ENCODE measurements at places on chromosomes 12 and 14.

- peak; percentile 2 for DNase-seq
Measured at GRCh38 chr12:81992461-81992860, 233.3 kb upstream of the PPFIA2 start.

- peak; percentile 30 for DNase-seq
Measured at GRCh38 chr12:7142056-7142644, 12.0 kb downstream of the CLSTN3 start.

- no peak for DNase-seq
Measured at GRCh38 chr12:70883855-70884254, 36.7 kb downstream of the PTPRR start.

DNA sequence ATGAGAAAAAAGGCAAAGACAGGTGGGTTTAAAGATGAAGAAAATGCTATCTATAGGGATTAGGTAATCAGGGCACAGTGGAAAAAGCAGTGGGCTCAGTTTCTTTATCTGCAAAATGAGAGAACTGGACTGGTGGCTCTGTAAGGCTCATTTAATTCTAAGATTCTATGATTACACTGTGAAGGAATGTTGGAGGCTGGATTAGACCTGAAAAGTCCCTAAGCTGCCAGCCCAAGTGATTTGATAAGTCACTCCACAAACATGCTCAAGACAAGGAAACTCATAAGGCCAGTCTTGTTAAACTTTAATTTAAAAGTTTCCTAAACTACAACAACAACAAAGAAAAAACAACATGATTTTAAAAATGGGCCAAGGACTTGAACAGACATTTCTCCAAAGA lies 75.1 kb downstream of the DCAF5 start:
- no peak for DNase-seq

DNA sequence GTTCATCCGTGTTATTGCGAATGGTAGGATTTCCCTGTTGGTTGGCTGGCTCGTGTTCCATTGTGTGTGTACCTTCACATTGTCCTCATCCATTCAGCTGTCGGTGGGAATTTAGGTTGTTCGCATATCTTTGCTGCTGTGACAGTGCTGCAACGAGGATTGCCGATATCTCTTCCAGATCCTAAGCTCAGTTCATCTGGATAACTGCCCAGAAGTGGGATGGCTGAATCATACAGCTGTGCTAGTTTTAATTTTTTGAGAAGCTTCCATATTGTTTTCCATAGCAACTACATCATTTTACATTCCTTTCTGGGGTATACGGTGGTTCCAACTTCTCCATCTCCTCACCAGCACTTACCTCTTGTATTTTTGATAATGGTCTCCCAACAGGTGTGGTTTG lies 292.8 kb upstream of the SFSWAP start:
- DNase-seq, result no peak

- DNase-seq, result no peak
Measured at GRCh38 chr14:44279357-44279756, 227.7 kb downstream of the FSCB start.

DNA sequence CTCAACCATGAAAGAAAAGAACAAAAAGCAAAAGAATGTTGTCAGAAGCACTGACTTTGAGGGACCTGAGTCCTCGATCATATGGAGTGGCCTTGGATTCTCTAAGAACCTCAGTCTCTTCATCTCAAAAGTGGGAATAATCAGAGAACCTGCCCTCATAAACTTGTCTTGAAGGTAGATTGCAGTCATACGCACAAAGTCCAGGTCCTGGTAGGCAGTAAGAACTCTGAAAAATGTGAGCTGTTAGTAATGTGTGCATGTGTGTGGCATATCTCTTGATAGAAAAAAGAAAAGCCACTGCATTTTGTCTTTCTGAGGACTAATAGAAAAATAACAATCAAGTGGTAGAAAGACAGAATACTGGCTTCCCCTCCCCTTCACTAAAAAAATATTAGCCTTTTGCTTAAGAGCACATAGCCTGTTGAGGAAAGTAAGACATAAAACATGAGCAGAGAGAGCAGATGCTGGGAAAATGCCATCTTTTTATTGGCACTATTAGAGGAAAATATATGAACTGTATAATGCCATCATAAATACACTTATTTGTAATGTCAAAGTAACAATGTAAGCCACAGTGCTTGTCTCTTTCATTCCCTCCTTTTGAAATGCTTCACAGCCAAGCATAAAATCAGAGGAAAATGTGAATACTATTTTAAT lies 205.1 kb upstream of the TBX3 start:
- no peak for DNase-seq

GRCh38 chr14:80215081-80215480 lies 3.8 kb upstream of the DIO2 start:
- no peak for DNase-seq

DNA sequence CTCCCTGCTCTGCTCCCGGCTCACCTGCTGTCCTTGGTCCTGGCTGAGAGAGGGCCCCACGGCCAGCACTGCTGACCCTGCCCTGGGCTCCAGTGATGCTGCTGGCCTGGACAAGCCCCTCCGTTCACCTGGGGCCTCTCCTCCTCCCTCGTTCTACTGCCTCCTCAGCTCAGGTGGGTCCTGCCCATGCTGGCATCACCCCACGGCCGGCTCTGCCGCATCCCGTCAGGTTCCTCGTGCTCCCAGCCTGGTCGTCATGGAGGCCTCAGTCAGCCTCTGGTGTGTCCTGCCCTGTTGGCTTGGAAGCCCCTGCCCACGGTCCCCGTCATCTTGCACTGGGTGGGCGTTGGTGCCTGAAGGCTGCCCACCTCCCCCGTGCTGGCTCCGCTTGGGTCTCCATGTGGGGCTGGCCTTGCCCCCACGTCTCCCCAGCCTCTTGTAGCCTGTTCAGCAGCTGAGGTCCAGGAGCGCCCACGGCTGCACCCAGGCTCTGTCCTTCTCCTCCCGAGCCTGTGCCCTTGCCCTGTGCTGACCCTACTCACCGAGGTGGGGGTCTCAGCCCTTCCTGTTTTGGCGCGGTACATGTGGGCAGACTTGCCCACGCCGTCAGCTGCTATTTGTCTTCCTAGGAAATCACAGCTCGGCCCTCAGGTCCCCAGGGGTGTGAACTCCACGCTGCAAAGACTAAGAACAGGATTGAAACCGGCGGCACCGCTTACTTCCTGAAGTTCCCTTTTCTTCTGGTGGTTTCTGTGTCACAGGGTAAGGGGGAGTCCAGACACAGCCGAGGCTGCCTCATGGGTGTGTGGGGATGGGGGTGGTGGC lies 121.6 kb downstream of the TMEM121 start:
- no peak for DNase-seq

DNA sequence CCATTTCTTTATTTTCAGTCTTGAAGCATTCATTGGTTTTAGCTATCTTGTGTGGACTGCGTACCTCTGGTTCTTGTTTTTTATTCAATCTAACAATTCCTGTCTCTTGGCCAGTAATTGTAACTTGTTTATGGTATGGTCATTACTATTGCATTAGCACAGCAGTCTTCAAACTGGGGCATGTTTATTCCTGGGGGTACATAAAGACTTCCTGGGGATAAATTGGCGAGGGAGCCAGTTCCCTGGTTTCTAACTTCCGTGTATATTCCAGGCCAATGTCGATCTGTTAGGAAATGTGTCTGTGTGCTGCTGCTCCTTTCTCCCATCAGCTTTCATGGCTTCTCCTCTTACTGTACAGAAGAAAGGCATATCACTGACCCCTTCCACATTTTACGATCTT lies 13.7 kb upstream of the EVL start:
- DNase-seq, result no peak

DNA sequence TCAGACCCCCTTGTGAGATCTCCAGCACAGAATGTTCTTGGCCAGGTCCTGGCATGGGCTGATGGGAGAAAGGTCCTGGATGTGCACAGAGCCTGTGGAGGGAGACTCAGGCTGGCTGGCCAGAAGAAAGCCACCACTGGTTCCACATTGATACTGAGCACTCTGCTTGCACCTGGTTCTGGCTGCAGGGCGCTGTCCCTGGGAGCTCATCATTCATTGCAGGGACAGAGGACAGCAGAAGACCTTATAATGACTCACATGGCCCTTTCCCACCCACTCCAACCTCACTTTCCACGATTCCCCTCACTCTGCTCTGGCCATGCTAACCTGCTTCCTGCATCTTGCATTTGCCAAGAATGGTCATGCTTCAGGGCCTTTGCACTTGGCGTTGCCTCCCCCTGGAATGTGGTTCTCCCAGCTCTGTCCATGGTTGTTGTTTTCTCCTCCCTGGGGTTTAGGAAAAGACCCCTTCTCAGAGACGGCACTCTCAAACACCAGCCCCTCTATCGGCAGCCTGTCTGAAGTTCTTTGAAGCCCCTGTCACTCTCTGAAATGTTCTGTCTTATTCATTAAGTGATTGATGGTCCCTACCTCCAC lies 10.3 kb downstream of the KRT7 start:
- no peak for DNase-seq

- DNase-seq, result no peak
Measured at GRCh38 chr14:60206837-60207533, 41.8 kb upstream of the DHRS7 start.

DNA sequence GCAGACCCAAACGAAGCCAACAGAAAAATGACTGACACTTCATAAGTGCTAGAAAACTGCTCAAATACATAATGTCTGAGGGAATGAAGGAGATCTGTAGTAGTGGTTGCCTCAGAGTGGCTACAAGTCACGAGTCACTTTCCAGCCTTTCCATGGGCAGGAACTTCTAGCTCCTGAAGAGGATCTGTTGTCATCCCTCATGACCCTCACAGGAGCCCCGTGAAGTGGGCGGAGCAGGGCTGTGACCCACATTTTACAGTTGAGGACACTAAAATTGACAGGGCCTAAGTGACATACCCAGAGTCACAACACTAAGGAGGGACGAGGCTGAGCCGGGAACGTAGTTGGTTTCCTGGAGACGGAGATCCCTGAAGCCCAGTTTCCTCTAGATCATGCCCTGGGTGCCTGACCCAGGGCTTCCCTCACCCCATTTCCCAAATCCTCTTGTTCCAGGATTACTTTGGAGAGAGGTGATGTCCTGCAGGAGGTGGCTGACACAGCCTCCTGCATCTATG lies 45.8 kb upstream of the P2RX7 start:
- DNase-seq, result no peak

- DNase-seq, result no peak
Measured at GRCh38 chr12:14993537-14994266, 20.9 kb downstream of the PDE6H start.

DNA sequence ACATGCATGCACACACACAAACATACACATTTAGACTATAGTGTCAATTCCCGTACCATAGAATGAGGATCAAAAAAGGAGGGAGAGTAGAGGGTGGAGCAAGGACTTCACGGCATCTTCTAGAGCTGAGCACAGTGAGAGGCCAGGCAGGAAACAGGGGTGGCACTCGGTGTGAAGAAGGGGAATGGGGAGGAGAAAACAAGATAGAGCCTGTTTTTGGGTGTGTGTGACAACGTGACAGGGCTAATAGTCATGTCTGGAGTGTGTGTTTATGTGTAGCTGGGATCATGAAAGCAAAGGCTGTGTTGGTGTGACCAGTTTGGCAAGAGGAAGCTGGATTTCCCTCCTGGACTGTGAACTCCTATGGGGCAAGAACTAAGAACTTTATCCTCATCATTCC lies 9.9 kb upstream of the ACVR1B start:
- DNase-seq, result no peak

DNA sequence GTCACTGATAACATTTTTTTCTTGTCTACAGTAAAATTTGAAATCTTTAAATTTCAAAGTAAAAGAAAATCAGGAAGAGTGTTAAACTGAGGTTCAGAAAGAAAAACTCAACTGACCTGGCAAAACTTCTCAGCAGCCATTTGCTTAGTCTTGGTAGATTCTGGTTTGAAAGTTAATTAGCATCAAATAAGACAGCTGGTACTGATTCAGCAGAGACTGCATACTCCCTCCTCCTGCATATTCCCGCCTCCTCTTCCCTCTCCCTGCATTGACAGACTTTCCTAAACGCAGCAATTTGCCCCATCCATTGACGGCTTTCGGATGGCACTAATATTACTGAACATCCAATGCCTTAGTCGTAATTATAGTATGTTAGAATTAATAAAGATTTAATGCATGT lies 520.8 kb downstream of the FLRT2 start:
- DNase-seq, result no peak

DNA sequence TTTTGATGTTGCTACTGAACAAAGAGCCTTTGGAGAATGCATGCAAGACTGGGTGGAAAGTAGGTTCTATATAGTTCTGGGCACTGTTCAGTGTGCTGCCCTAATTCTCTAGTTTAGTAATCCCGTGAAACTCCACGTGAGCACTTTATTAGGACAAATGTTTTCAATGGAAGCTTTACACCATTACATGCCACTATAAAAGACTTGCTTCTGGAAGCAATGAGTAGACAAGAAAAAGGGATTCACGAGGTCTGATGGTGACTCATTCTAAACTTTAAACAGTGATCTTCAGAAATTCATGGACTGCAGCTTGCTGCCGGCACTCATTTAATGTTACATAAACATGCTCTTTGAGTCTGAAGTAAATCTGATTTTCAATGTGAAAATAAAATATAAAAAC lies 22.3 kb downstream of the ATG14 start:
- DNase-seq, result no peak

DNA sequence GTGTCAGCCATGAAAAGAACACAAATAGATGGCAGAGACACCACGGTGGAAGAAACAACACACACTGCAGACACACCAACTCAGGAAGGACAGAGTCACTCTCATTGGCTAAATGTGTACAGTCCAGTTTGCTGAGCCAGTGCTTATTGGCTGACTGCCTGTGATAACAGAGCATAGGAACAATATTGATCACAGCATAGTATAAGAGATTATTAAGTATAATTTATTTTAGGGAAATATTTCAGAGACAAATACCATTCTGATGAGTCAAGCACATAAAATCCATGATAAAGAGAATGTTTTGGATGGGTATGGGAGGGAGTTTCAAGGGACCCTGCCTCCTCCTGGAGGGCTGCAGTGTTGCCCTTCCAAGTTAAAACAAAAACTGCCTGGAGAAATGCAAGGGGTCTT lies 50.9 kb downstream of the BTG1 start:
- DNase-seq, result no peak

- DNase-seq, result no peak
Measured at GRCh38 chr12:81094718-81095360, 17.0 kb downstream of the ACSS3 start.

GRCh38 chr12:85821206-85821605 lies 15.0 kb downstream of the RASSF9 start:
- no peak for DNase-seq

GRCh38 chr14:96095058-96095457 lies 55.9 kb downstream of the C14orf132 start:
- no peak for DNase-seq

- DNase-seq, result no peak
Measured at GRCh38 chr12:83850531-83850930, 1062.1 kb downstream of the SLC6A15 start.
